ENCODE measurements at places on chromosomes 12 and 14. TPM values are rescaled to one million over a fixed set of nuclear protein-coding genes. Genes with fewer than 3 reads are reported as not detected.

Gene RNASE1
- total RNA-seq = not detected

GRCh38 chr14:105123981-105124765 is 44.4 kb downstream of the JAG2 start:
- no peak for ATAC-seq

DNA sequence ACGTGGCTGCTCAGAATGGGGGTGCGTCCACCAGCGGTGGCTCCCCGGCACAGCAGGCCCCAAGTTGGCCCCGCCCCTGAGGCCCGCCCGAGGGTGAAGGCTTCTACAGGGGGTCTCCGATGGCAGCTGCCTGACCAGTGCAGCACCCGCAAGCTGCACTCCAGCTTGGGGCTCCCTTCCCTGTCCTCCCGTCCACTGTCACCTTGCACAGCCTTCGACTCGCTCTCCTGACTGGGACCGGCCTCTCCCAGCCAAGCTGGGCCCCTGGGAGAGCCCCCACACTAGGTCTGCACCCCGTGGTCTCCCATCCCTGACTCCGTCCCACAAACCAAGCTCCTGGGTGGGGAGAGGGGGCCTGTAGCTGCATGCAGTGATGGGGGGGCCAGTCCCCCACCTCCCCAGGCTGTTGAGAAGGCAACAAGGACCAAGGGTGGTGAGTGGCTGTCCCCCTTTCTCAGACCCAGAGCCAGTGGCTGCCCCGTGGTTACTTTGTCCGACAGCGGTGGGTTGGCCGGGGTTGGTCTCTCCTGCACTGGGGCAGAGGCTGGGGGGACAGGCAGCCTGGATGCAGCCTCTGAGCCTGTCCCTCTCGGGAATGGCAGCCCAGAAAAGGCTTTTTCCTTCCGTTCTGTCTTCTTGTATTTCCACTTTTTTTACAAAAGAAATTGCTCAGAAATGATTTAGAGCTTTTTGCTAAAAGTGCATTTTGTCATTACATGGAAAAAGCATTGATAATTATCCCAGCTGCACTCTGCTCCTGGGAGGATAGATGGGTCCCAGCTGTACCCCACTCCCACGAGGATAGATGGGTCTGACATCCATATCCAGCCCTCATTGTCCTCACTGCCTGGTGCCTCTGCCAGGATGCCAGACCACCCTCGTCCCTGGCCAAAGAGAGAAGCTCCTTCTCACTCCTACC is 217.0 kb downstream of the KIF26A start:
- ATAC-seq = peak; percentile 49

DNA sequence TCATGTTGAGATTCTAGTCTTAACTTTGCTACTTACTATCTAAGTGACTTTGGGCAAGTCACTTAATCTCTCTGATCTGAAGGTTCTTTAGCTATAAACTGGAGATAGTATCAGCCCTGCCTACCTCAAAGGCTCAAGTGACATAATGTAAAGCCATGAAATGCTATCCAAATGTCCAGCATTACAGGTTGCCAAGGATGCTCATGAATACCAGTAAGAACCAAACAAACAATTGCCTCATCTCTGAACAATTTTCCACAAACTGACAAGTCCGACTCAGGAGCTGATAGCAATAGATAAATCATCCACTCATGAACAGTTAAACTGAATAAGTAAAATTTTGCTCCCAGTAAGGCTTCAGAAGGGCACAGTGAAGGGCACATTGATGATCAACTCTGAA is 51.5 kb downstream of the LMNTD1 start:
- no peak for ATAC-seq

- ATAC-seq = no peak
Observed at GRCh38 chr12:26135010-26135420, 10.2 kb upstream of the BHLHE41 start.

- ATAC-seq = no peak
Observed at GRCh38 chr14:54580933-54581332, 14.0 kb downstream of the SAMD4A start.

- ATAC-seq = no peak
Observed at GRCh38 chr12:131989021-131989420, 39.3 kb downstream of the EP400 start.

DNA sequence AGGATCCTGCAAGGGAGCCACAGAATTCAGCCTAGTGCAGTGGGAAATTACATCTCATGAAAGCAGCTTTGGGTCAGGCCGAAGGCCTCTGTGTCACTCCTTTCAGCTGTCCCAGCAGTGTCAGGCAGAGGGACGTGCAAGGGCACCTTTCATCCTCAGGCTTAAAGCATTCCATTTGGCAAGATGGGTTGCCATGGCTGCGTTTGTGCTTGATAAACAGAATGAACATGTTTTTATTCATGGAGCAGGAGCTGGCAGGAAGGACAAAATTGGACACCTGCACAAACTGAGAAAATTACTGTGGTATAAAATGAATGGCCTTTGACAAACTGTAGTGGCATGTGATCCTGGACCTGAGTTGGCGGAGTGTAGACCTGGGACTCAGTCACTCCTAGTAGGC is 29.4 kb downstream of the ACAD10 start:
- no peak for ATAC-seq

Gene FLVCR2
- total RNA-seq = 1.3 TPM

DNA sequence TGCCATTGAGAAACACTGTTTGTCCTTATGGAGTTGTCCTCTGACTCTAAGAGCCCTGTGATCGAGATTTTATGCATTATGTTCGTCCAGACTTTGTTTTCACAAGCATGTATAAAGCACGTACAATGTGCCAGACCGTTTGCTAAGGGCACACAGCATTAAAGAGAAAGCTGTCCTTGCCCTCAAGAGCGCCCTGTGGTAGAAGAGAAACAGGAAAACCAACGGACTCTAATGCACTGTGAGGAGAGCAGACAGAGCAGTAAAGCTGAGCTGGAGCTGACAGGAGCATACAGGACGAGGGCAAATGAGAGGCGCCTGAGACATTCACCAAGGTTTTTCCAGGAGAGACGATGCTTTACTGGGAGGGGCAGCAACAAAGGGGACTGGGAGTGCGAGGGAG is 66.2 kb upstream of the OVCH1 start:
- ATAC-seq = peak; percentile 20

- no peak for ATAC-seq
Observed at GRCh38 chr12:2317772-2318171, 265.0 kb downstream of the CACNA1C start.

Gene CELA1
- total RNA-seq = not detected

- no peak for ATAC-seq
Observed at GRCh38 chr14:54200726-54201125, 196.1 kb upstream of the CDKN3 start.

- ATAC-seq = peak; percentile 44
Observed at GRCh38 chr12:52691076-52691840, 11.1 kb upstream of the KRT1 start.

GRCh38 chr14:104600141-104600643 is 4.4 kb downstream of the TMEM179 start:
- ATAC-seq = peak; percentile 37

DNA sequence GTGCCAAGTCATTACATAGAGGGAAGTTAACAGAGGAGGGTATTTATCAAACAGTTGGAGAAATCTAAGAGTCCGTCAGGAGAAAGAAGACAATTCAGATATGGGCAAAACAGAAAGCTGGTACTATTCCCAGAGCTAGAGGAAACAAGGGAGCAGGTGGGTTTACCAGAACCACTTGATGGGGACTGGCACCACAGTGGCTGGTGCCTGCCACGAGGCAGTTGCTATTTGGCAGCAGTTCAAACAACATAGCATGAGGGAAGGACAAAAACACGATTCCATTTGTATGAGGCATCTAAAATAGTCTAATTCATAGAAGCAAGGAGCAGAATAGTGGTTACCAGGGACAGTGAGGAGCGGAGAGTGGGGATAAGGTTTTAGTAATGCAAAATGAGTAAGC is 24.6 kb upstream of the KLRD1 start:
- no peak for ATAC-seq

- no peak for ATAC-seq
Observed at GRCh38 chr12:11941606-11942337, 129.0 kb upstream of the BCL2L14 start.

Gene SLC4A8
- total RNA-seq = 25.3 TPM

Gene AQP6
- total RNA-seq = 0.09 TPM

Measured in motor neuron (in vitro differentiated cells).